ENCODE measurements at places on chromosomes 3 and 15.

GRCh38 chr15:31360843-31361763 is 34.5 kb downstream of the KLF13 start:
- DNase-seq = no peak

GRCh38 chr3:24242012-24242698 is 252.5 kb downstream of the THRB start:
- peak; percentile 97 for DNase-seq

DNA sequence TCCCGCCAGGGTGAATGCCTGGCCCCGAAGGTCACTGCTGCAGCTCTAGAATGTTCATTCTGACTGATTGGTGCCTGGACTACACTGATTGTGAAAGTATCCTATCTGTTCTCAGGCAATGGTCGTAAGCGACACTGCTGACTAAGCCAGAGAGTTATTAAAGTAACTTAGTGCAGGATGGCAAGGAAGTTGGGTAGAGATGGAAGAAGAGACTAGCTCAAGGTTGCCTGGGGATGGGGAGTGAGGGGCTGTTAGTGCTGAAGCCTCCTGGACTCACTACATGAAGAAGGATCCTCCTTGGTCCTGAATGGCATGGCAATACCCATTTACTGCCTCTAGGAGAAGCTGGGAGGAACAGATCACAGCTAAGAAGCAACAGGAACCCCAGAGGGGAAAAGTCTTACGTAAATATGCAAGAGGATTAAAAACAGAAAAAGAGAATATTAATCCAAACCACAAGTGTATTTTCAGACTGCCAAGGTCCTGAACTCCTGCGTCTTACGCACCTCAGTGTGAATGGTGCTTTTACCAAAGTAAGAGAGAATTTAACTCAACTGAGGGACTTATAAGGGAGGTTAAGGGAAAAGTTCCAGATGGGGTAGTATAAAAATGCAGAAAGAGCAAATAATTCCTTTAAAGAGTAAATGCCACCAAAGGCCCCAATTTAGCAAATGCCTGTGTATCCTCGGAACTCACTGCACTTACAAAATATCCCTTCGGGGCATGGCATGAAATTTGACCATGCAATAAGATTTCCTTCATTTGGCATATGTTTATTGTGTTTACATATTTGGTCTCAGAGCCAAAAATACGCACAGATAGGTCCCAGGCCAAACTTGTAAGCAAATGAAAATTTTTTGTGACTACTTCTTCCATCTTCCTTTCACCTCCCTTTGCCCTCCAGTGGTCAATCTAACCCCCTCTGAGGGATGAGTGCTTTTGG is 64.0 kb upstream of the DGKG start:
- peak; percentile 72 for DNase-seq

DNA sequence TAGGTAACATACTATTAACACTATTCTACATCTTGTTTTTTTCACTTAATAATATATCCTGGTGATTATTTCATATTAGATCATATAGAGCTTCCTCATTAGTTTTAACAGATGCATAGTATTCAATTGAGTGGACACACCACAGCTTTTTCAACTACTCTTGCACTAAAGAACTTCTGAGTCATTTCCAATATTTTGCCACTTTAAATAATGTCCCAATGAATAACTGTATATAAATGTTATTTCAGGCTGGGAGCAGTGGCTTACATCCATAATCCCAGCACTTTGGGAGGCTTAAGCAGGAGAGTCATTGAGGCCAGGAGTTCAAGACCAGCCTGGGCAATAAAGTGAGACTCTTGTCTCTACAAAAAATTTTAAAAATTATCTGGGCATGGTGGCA is 26.9 kb downstream of the MAP1A start:
- no peak for DNase-seq

GRCh38 chr3:10434144-10434937 is 71.0 kb downstream of the ATP2B2 start:
- no peak for DNase-seq

- DNase-seq = no peak
These were observed 15.2 kb downstream of the IVD start for GRCh38 chr15:40420793-40421192.

- peak; percentile 75 for DNase-seq
These were observed 148.6 kb upstream of the MME start for GRCh38 chr3:154931484-154931883.

GRCh38 chr3:83150896-83151295 is 1389.5 kb upstream of the GBE1 start:
- DNase-seq = no peak

DNA sequence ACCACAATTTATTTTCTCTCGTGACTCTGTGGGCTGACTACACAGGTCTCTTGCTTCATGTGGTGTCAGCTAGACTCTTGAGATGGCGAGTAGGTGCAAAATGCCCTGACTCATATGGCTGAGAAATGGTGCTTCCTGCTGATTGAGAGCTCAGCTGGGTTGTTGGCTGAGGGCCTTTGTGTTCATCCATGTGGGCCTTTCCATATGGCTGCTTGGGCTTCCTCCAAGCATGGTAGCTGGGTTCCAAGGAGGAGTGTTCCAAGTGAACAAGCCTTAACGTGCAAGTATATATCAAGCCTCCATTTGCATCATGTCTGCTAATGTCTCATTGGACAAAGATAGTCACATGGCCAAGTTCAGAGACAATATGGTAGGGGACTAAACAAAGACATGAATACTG is 164.0 kb downstream of the PDCD6IP start:
- DNase-seq = no peak

DNA sequence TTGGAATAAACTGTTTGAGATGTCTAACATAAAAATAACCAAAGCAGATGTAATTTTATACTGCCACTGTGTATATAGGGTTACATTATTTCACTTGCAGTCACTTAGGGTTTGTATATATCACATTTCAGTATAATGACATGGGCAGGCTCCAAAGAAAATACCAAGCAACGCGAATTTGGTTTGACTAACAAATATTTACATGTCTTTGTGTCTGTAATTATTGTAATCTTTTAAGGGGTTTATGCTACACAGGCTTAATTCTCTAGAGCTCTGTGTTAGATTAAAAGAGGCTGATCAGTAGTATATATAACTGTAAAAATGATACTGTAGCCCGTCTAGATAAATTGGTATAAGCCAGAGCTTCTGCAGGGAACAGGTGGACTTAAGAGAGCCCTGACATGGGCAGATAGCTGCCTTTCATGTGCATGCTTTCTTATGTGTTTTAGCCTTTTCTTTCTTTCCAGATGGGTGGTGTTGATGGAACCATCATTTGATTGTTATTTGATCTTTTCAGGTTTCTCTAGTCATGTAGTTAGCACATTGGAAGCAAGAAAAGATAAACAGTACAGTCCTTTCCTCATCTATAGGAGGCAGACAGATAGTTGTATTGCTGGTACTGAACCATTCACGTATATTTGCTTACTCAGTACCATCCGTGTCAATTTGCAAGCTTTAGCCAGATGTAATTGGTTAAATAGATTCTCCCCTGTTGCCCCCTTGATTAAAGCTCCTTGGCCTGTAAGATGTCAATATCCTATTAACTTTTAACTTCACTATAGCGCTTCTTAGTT is 86.1 kb downstream of the GALK2 start:
- DNase-seq = no peak

Measured in AG10803 (cell line).